ENCODE measurements at places on chromosomes 3 and 15. TPM values are rescaled to one million over a fixed set of nuclear protein-coding genes. Genes with fewer than 3 reads are reported as not detected.

Gene ZIC4
- not detected for total RNA-seq

Gene PEX11A
- 13.9 TPM for total RNA-seq

Gene GCNT3
- total RNA-seq: not detected

Gene LRRC31
- total RNA-seq: not detected

Gene ECE2
- not detected for total RNA-seq

Gene SHISA5
- total RNA-seq: 39.1 TPM

- no peak for DNase-seq
Observed at GRCh38 chr3:16234281-16234680, 30.5 kb downstream of the DPH3 start.

DNA sequence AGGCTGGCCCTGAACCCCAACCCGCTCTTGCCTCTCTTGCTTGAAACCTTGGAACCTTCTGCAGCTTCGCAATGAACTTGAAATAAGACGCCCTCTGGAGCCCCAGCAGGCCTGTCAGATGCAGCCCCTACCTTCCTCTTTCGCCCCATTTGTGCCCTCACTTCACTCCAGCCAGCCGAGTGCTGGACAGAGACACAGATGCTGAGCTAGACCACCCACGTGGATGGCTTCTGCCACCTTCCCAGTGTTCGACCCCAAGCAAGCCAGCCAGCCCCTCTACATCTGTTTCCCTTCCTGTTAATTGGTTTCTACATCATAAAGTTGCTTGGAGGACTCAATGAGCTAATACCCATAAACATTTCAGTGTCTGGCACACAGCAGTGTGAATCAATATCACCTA lies 23.8 kb upstream of the SNRPA1 start:
- no peak for DNase-seq

DNA sequence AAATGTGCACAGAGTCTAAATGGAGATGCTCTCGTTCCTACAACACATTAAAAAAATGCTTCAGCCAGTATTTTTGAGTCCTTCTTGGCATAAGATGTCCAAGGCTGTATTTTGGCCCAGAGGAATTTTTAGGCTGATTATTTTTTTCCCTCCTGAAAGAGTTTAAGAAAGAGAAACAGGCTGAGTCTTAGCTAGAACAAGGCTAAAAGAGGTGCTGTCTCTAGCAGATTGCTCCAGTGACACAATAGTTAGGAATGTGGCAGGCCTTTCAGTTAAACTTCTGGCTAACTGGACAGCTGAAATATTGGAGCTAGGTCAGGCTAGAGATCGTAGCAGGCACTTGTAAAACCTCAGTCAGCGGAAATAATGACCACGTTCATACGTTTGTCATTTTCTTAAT lies 271.4 kb upstream of the RARB start:
- no peak for DNase-seq

GRCh38 chr3:23932571-23932970 lies 12.5 kb upstream of the NR1D2 start:
- DNase-seq: no peak

- DNase-seq: no peak
Observed at GRCh38 chr15:32657198-32657883, 15.8 kb downstream of the SCG5 start.

All from left ventricle myocardium superior (tissue), 1 donor.